ENCODE measurements at places on chromosomes 7 and 10.

DNA sequence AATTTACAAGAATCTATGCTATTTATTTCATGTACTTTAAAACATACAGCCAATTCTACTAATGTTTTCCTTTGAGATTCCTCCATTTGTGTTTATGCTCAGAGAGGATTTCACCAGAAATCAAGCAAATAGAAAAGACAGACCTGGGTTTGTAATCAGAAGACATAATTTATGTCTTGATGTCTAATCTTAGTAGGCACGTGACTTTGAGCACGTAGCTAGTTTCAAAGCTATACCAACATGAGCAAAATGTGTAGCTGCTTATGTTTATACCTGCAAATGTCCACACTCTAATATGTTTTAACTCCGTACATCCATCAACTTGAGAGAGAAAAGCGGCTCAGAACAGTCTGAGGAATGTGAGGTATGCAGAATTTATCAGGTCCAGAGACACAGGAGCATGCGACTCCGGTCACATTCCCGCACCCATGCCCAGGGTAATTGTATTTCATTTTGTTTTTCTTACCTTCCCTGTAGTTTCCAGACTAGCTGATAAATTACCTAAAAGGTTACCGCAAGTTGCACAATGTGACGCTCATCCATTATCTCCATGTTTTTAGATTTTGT, 40.0 kb downstream of the SVOPL start:
- DNase-seq = no peak

DNA sequence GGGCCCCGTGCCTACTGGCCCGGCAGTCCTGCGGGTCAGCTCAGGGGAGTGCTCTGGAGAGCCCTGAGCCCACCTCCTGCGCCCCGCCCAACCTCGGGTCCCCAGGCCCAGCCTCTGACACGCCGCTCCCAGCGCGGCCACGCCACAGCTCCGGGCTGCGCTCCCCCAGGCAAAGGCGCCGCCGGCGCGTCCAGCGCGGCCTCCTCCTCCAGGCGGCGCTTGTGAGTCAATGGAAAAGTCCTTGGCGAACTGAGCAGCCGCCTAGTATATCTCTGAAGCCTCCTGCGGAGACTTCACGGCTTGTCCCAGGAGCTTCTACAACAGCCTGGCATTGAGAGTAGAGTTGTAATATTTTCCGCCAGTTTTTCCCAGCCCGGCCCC, 29.5 kb upstream of the BMS1 start:
- DNase-seq = peak; percentile 83

DNA sequence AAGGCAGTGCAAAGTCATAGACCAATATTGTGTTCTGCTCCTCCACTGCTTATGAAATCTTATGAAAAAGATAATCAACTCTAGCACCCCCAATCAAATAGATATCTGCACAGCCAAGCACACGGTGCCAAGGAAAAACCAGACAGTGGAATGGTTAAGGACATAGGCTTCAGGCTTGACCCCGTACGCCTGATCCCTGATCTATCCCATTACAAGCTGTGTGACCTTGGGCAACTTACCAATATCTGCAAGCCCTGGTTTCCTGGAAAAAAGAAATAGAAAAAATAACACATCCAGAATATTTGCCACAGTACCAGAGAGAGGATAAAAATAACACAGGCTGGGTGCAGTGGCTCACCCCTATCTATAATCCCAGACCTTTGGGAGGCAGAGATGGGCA, 56.9 kb downstream of the GRB10 start:
- DNase-seq = no peak

GRCh38 chr10:12180221-12180974, 15.3 kb downstream of the NUDT5 start:
- no peak for DNase-seq

GRCh38 chr7:151340794-151341356, 737 bp upstream of the NUB1 start:
- no peak for DNase-seq

GRCh38 chr7:33743594-33743993, 161.7 kb upstream of the BMPER start:
- no peak for DNase-seq

DNA sequence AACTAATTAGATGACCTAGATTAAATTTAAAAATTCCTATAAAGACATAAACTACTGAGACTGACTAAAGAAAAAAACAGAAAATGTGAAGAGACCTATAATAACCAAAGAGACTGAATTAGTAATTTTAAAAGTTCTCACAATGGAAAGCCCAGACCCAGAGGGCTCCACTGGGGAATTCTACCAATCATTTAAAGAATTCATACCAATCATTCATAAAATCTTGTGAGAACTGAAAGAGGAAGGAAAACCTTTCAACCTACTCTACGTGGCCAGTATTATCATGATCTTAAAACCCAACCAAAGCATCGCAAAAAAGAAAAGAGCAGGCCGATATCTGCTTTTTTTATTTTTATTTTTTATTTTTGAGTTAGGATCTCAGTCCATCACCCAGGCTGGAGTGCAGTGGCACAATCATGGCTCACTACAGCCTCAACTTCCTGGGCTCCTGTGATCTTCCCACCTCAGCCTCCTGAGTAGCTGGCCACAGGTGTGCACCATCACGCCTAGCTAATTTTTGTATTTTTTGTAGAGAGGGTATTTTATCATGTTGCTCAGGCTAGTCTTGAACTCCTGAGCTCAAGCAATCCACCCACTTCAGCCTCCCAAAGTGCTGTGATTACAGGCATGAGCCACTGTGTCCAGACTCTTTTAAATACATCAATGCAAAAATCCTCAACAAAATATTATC, 48.6 kb downstream of the DGKI start:
- no peak for DNase-seq
